ENCODE measurements at places on chromosomes 5 and 9.

GRCh38 chr9:114869845-114870244 lies 60.5 kb downstream of the TNFSF8 start:
- peak; percentile 23 for DNase-seq

DNA sequence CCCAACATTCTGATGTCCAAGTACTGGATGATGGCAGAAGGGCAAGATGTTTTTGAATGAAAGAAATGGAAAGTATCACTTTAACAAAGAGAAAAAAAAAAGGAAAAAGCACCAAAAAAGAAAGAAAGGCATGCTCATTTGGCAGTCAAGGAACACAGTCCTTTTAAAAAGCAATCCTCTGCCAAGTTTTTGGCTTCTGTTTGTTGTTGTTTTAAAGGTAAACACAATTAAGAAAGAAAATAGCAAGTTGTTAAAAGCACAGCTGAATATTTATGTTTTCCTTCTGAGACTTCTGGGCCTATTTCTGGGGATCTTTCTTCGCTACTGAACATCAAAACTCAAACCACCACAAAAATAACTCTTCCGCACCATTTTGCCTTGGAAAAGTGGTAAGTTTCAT lies 162.1 kb downstream of the TRPM3 start:
- DNase-seq, result no peak

- DNase-seq, result no peak
These were observed 70.3 kb upstream of the EQTN start for GRCh38 chr9:27367175-27367798.

- DNase-seq, result no peak
These were observed 2.9 kb downstream of the SIGMAR1 start for GRCh38 chr9:34634551-34635248.

GRCh38 chr9:6034954-6035353 lies 19.5 kb upstream of the RANBP6 start:
- DNase-seq, result peak; percentile 6

GRCh38 chr9:104879555-104880309 lies 48.2 kb downstream of the ABCA1 start:
- no peak for DNase-seq
